Brain pericyte (primary cell): ENCODE measurements at places on chromosomes 2 and 18.

- DNase-seq: no peak
Observed at GRCh38 chr18:5969355-5969988, 74.2 kb upstream of the TMEM200C start.

DNA sequence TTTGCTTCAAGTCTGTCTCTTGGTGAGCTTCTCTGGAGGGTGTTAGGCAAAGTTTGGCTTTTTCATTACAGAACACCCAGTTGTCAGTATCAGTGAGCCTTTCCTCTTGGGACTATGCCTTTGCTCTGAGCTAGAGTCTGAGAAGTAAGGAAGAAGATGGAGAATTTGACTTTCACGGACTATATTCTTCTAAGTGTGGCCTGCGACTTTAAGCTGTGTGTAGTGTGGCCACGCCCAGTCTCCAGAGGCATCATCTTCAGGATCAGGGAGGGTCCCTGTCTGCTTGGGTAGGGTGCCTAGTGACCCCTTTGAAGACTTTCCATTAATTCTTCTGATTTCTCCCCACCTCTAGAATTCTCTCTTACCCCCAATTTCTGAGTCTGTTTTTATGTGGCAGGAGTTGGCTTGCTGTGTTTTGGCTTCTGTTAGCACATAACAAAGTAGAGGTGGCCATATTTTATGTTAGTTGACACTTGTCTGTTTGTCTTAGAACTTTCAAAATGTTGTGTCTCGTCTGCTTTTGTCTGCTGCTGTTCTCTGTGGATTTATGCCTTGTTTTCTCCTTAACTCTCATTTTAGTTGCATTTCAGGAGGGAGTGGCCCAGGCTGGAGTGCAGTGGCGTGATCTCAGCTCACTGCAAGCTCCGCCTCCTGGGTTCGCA, 8.6 kb downstream of the PLEKHB2 start:
- no peak for DNase-seq

GRCh38 chr2:225002656-225003045, 39.6 kb downstream of the DOCK10 start:
- DNase-seq: no peak

DNA sequence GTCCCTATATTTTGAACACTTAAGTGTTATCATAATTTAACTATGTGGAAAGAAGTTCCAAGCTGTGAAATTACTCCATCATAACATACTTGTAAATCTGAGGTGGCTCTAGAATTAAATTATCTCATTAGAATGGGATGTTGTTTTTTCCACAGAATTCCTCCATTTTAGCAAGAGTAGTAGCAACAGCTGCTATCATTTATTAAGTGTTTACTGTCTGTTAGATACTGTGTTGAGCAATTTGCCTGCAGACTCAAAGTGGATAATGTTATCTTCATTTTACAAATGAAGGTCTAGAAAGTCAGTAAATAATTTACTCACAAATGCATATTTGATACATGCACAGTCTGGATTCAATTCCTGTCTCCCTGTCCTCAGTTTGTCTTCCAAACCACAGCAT, 504.8 kb upstream of the NRP2 start:
- no peak for DNase-seq

DNA sequence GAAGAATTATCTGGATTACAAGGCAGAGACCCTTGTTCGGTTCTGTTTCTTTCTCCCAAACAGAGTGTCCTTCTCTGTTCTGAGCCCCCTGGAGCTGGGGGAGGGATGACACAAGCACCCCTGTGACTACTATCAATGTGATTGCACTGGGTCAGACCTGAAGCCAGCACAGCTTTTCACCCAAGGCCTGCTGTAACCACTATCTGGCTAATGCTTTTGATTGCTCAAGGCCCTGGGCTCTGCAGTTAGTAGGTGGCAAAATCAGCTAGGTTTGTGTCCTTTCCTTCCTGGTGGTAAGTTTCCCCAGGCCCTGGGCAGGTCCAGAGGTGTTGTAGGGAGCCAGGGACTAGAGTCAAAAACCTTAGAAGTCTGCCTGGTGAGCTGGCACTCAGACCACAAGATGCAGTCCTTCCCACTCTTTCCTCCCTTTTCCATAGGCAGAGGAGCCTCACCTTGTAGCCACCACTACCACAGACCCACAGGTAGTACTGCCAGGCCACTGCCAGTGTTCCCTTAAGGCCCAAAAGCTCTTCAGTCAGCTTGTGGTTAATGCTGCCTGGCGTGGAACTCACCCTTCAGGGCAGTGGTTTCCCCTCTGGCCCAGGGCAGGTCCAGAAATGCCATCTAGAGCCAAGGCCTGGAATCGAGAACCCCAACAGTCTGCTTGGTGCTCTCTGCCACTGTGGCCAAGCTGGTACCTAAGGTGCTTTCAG, 83.0 kb downstream of the FAM117B start:
- DNase-seq: no peak

DNA sequence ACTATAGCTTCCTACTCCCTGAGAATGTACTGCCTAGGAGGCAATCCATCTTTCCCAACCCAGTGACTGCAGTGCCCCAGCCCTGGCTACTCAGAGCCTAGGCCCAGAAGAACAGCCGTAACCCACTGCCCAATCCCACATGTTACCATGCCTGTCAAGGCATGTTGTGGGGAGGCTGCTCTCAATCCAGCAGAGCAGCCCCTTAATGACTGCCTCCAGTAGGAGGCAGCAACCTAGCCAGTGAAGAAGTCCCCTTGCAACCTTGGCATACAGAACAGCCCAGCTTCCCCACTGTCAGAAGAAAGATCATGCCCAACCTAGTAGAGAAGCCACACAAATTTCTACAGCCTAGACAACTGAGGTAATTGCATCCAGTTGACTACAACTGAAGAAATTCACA, 44.2 kb upstream of the CDH7 start:
- DNase-seq: no peak

- no peak for DNase-seq
Observed at GRCh38 chr18:47403317-47403716, 151.9 kb upstream of the SKOR2 start.

DNA sequence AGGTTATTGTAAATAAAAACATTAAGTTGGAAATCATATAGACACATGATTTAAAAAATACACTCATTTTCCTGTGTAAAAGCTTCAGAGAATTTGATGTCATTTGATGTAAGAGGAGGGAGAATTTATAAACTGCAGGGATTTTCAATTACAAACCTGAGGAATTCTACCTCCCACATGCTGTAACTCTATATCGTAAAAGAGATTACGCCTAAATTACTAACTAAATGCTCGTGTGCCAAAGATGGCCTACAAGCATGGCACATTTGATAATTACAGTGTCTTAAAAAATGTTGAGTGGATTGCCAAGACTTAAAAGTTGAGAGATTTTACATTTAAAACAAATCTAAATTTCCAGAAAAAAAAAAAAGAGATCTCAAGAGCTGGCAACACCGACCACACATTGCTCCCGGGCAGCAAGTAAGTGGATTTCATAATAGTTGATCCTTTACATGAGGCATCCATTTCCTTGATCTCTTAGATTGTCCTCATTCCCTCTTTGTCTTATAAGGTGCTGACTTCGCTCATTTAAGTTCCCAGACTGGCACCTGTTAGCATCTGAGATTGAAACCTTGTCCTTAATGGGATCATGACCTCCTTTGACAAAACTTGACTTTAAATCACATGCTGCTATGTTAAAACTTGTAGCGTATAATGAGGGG, 840.3 kb upstream of the ZEB2 start:
- no peak for DNase-seq

DNA sequence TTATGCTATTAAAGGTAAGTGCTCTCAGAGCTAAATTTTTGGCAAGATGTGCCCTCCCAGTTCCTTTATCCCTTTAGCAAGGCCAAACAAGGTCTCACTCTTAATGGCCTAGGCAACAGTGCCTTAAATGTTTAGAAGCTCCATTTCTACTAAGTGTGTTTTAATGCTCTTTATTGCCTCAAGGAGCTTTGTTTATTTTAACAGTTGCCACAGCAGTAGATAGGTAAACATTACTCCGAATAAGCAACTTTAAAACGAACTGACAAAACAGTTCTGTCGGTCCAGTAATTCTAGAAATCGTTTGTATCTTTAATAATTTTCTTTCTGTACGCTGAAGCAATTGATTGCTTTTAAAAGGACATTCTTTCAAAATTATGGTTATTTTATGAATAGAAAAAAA, 74.5 kb downstream of the PIEZO2 start:
- no peak for DNase-seq

DNA sequence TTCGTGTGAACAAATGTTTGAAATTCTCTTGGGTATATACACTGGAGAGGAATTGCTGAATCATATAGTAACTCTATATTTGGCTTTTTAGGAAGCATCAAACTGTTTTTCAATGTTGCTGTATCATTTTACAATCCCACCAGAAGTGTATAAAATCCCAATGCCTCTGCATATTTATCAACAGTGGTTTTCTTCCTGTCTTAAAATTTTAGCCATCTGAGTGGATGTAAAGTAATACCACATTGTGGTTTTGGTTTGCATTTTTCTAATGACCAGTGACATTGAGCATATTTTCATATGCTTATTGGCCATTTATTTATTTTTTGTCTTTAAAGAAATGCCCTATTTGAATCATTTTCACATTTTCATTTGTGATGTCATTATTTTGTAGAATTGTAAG, 22.8 kb upstream of the LRP1B start:
- DNase-seq: no peak

DNA sequence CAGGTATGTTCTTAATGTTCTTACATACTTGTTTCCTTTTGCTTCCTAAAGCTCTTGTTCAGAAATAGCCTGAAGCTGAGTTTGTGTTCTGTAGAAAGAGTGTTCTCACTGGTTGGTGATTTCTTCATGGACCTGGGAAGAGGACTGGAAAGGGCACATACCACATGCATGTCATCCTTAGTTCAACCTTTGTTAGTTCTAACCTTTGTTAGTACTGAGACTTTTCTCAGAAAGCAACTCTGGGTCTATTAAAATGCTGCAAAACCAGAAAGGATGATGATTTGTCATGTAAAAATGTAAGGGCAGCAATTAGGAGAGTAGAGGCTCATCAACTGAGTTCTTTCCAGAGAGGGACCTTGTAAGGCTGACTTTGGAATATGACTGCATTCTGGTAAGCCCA, 2.5 kb upstream of the FAP start:
- DNase-seq: no peak

DNA sequence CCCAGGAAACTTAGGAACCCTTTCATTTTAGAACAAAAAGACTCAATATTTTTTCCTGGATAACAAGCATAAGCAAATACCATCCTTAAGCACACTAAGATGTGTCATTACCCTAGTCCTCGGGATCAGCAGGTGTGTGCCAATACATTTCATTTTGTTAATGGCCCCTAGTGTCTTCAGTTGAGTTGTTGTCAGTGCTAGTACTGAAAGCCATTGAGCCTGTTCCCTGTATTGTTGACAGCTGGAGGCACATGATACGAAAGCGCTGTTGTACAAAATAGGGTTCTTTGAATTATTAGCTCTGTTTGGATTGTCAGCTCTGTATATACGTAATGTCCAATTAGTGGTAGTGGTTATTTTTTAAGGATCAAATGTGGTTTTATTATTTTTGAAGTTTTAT, 29.5 kb downstream of the VAPA start:
- no peak for DNase-seq

- no peak for DNase-seq
Observed at GRCh38 chr2:12034382-12034781, 287.9 kb downstream of the LPIN1 start.

- DNase-seq: no peak
Observed at GRCh38 chr2:241550616-241551580, 7.6 kb upstream of the BOK start.

DNA sequence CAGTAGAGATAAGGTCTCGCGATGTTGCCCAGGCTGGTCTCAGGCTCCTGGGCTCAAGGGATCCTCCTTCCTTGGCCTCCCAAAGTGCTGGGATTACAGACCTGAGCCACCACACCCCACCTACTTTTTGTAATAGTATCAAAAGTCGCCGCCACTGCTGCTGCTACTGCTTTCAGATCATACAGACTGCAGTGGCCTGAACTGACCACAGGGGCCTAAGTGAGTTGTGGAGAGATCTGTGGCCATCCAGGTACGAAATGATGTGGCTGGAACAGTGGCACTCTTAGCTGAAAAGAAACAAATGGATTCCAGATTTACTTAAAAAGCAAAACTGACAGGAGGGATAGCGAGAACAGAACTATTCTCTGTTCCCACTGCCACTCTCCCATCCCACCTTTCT, 32.9 kb upstream of the POMC start:
- no peak for DNase-seq

DNA sequence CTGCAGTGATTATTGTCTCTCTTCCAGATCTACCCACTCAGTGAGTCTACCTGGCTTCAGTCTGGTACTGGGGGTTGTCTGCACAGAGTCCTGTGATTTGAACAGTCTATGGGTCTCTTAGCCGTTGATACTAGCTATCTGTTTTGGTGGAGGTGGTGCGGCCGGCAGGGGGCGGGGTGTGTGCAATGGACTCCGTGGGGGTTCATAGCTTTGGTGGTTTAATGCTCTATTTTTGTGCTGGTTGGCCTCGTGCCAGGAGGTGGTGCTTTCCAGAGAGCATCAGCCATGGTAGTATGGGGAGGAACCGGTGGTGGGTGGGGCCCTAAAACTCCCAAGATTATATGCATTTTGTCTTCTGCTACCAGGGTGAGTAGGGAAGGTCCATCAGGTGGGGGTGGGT, 1120.1 kb upstream of the FAM98A start:
- DNase-seq: no peak

- DNase-seq: no peak
Observed at GRCh38 chr2:33782395-33783230, 183.5 kb upstream of the FAM98A start.
